ENCODE measurements at places on chromosomes 3 and 15.
A peak's percentile ranks its signal among the peaks of the same experiment; 100 is the strongest.

GRCh38 chr3:10432931-10433330 is 72.5 kb downstream of the ATP2B2 start:
- no peak for DNase-seq

GRCh38 chr3:58526515-58526957 is 10.5 kb downstream of the ACOX2 start:
- no peak for DNase-seq

GRCh38 chr15:69154684-69155083 is 5.8 kb upstream of the GLCE start:
- DNase-seq: no peak

DNA sequence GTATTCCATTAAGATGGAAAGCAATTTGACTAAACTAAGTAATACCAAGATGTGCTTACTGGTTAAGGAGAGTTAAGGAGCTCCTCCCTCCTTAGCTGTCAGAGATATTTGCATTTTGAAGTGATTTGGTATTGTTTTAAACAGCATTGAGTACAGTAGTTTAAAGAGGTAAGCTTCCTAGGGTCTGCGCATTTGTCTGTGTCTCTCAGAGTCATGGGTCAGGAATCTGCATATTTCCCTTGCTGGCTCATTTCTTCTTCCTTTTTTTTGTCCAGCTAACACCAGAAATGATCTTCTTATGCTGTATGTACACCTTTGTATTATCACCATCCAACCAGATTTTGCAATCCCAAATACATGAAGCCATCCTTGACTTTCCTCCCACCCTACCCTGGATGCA is 163.0 kb upstream of the BFSP2 start:
- DNase-seq: no peak

- no peak for DNase-seq
Observed at GRCh38 chr3:105527949-105528348, 161.2 kb downstream of the ALCAM start.

DNA sequence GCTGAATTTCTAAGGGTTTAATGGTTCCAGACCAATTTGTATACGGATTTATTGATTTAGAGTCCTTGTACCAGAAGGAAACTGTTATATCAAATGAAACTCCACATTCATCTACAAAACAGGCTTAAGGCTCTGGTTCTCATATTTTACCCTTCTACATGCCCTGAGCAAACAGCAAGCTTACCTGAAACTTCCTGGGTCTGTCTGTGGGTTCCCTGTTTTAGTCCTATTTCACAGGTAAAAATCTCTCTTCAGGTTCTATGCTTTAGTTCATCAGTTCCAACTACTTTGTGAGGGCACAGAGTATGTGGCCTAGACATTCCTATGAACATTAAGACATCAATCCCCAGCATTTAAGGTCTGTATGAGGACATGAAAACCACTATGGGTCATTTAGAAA is 57.7 kb downstream of the RFX7 start:
- no peak for DNase-seq

GRCh38 chr3:156680243-156680914 is 6.0 kb downstream of the TIPARP start:
- no peak for DNase-seq

- DNase-seq: peak; percentile 90
Observed at GRCh38 chr3:48119505-48120193, 68.6 kb downstream of the CDC25A start.

DNA sequence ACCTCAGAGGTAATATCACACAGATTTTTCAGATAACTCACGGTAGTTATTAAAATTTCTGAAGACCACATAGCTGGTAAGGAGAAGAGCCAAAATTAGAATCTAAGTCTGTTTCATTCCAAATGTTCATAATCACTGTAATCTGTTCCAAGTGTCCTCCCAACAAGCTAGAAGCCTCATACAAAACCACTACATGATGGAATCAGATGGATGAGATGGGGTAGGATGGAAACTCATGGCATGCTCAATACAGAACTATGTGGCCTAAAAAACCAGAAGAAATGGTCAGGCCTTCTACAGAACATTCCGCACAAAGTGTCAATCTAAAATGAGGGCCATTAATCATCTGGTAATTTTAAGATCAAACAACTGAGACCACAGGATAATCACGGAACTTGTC is 91.8 kb downstream of the THBS1 start:
- DNase-seq: no peak

GRCh38 chr15:48989170-48989569 is 25.5 kb upstream of the SHC4 start:
- no peak for DNase-seq

- no peak for DNase-seq
Observed at GRCh38 chr3:75048650-75049049, 434.2 kb upstream of the CNTN3 start.

DNA sequence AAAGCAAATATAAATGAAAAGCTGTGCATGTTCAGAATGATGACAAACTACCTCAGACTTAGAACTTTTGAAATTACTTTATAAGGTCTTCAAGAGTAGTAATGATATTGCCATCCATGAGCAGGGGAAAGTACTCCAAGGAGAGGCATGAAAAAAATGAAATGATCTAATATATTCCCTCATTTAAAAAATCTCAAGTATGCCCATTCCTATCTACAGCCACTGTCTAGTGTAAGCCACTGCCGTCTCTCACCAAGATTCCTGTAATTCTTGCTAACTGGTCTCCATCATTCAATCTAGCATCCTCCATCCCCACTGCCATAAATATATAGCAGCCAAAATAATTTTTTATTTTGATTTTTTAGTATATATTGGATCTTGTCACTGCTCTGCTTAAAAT is 258.8 kb downstream of the PLOD2 start:
- no peak for DNase-seq

GRCh38 chr15:93493172-93493571 is 404.2 kb upstream of the RGMA start:
- DNase-seq: no peak

DNA sequence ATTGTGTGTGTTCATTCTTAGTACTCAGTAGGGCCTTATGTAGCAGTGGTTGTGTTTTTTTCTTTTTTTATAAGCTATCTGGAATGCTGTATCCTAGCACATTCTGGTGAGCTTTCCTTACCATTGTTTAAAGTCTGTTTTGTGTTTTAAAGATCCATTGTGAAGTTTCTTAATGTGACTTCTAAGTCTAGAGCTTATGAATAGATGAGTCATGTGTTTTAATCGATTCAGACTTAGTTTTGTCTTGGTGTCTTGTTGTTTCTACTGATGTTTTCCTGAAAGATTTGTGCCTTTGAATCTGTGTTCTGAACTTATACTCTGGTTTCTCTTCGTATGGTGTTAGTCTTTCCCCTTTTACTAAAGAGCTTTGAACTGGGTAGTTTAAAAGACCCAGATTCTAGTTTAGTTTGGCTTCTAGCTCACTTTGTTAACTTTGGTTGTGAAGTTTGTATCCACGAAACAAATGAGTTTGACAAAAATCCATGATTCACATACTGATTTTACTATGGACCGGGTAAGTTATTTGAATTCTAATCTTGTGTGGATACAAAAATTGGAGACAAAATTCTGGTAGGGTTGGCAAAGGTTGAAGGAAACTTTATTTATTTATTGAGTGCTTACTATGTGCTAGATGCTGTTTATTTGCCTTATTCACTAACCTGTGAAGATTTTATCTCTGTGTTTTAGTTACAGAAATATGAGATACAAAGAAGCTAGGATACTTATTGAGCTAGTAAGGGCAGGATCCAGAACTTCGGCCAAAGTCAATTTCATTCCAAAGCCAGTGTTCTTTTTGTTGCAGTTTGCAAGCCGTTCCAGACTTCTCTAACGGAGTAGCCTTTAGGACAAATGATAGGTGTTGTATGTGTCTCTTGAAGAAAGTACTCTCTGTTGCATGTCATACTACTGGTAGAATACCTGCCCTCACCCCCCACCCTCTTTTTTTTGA is 24.8 kb downstream of the AKAP13 start:
- DNase-seq: no peak

DNA sequence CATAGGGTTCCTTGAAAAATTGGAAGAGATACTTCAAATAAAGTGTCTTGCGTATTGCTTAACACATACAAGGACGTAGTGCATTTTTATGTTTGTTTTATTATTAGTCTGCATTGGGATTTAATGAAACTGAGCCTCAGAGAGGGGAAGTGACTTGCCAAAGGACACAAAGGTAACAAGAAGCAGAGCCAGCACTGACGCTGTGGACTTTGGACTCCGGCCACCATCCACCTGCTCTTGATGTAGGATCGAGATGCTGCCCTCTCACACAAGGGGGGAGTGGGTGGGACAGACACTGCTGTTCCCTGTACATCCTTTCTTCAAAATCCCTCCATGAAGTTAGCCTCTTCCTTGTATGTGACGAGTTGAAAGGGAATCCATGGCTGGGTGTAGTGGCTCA is 435.4 kb upstream of the RGMA start:
- DNase-seq: peak; percentile 46

DNA sequence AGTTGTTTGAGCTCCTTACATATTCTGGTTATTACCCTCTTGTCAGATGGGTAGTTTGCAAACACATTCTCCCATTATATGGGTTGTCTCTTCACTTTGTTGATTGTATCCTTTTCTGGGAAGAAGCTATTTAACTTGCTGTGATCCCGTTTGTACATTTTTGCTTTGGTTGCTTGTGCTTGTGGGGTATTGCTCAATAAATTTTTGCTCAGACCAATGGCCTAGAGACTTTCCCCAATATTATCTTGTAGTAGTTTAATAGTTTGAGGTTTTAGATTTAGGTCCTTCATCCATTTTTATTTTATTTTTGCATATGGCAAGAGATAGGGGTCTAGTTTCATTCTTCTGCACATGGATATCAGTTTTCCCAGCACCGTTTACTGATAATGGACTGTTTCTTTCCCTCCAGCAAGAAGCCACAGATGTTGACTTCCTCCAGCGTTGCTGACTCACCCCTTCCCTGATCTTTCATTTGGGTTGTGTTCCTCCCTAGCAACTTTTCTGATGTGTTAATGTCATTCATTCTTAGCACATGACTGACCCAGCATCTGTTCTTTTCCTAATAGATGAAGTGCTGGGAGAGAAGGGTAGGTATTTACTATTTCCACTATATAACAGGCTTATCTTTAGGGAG is 166.7 kb upstream of the SGO1 start:
- DNase-seq: no peak

GRCh38 chr3:129015388-129016105 is 14.4 kb downstream of the EFCC1 start:
- peak; percentile 77 for DNase-seq

GRCh38 chr3:5136919-5137429 is 14.9 kb downstream of the ARL8B start:
- no peak for DNase-seq

GRCh38 chr15:88072598-88073390 is 183.7 kb downstream of the NTRK3 start:
- DNase-seq: no peak

DNA sequence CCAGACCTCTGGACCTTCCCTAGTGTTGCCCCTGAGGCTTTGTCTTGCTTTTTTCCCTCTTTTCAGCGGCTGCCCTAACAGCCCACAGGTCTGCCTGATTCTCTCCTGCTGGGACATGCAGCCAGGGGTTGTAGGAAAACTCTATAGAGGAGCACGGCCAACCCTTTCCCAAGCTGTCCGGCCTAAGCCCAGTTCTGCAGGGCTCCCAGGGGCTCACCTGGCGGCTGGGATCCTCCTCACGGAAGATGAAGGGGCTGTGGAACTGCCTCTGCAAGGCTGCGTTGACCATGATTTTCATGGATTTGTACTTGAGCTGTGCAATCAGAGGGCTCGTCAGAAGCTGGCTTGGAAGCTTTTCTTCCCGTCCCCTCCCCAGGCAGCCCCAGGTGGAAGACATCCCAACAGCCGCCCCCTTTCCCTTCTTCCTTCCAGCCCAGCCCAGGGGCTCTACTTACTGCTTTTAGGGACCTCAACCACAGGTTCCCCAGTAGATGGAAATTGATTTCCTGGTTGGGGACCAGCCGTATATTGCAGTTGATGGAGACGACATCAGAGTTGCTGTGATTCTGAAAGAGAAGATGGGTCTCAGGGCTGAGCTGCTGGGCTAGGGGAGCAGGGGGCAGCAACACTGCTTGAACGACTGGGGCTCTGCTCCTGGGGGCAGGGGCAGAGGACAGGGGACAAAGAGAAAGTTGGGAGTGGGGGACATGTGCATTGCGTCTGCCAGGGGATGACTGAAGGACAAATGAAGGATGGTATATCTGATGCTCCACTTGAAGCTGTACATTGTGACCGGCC is 29.8 kb downstream of the FEM1B start:
- no peak for DNase-seq

- no peak for DNase-seq
Observed at GRCh38 chr3:65436580-65436979, 602.1 kb downstream of the MAGI1 start.

DNA sequence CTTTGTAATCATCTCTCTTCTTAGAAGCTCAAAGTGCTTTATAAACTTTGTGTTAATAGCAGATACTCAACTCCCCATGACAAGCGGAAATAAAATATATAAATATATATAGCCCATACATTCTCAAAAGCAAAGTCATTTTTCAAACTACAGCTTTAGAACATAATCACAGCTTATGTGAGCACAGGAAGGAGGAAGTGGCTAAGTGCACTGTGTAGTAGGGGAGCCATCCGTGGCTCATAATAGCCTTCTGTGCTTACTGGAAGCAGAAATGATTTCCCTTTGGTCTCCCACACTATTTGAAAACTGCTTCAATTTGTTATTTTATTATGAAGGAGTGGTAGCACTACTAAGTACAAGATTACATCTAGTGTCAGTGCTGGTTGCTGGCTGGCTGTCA is 151.4 kb upstream of the ARL6 start:
- no peak for DNase-seq

DNA sequence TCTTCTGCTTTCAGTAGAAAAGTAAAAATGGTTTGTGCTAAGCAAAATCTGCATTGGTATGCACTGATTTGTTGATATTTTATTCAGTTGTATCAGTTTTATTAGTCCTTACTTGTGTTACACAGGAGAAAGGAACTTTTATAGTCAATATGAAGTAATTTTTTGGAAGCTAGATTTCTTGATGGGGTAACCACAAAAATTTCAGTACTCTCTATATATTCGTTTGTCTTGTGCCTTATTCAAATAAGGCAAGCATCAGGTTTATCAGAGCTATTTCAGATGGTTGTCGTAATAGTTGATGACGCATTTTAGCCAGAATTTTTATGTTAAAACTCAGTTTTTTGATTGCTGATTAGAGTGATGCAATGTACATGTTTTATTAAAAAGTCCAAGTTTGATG is 50.7 kb upstream of the NIPA1 start:
- DNase-seq: no peak

- no peak for DNase-seq
Observed at GRCh38 chr3:110265302-110265701, 806.3 kb upstream of the NECTIN3 start.

- no peak for DNase-seq
Observed at GRCh38 chr3:167899093-167899492, 163.6 kb downstream of the SERPINI1 start.

GRCh38 chr15:91936182-91936775 is 82.8 kb downstream of the SLCO3A1 start:
- no peak for DNase-seq

GRCh38 chr15:77905301-77905920 is 172.1 kb downstream of the TBC1D2B start:
- no peak for DNase-seq

- DNase-seq: no peak
Observed at GRCh38 chr3:112761062-112761638, 85.5 kb downstream of the CD200R1L start.

- no peak for DNase-seq
Observed at GRCh38 chr3:4852780-4853748, 126.2 kb upstream of the BHLHE40 start.

- DNase-seq: no peak
Observed at GRCh38 chr3:154144825-154145465, 23.8 kb downstream of the ARHGEF26 start.

GRCh38 chr3:74789111-74789510 is 174.7 kb upstream of the CNTN3 start:
- DNase-seq: no peak
